ENCODE measurements at places on chromosomes 11 and 22.

GRCh38 chr11:84720706-84721402, 906.3 kb downstream of the DLG2 start:
- DNase-seq: no peak

DNA sequence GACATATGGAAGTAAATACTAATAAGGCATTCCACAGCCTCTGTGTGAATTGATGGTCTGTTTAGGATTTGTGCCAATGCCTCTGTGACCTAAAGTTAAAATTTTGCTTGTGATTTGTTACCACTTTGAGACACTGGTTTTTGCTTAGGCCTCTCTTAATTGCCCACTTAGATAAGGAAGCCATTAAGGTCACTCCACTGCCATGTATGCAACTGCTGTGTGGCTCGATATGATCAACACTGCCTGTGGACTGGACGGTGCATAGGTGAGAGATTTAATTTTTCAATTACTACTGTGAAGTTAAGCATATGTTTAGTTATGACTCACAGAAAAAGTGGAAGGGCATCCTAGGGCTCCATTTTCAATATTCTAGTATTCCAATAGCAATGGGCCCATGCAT, 36.9 kb downstream of the CSRP3 start:
- no peak for DNase-seq

GRCh38 chr11:58787903-58788302, 56.2 kb upstream of the GLYAT start:
- no peak for DNase-seq

- DNase-seq: no peak
Observed at GRCh38 chr11:2662430-2663299, 37.1 kb downstream of the KCNQ1OT1 start.

DNA sequence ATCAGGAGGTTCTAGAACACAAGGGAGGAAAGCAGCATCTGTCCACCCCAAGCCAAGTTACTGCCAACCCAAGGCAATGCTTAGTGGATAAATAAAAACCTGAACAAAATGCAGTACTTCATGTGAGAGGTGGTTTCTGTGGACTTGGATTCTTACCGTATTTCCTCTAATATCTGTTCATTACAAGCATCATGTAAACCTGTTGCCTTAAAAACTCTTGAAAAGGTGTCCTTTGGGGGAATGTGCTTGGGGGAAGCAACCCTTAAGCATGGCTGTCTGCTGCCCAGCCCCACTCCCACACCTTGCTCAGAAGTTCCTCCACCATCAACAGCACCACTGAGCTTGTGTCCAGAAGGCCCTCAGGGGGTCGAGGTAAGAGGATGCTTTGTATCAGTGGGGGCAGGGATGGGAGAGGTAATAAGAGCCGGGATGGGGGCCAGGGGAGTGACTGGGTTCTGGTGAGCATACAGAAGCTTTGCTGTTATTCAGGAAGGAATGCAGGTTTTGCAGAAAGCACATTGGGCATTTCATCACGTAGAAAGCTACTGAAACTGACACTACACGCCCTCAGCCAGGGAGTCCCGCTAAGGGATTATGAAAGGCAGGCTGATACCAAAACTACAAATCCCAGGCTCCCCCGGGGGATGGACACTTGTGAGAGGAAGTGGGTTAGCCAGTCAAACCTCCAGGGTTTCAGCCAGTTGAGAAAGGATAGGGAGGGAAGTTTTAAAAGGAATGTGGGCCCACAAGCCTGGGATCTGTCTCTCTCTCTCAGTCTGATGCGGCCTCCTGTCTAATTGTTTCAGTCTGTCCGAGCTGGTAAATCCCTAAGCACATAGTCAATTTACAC, 52.0 kb downstream of the KCNJ1 start:
- no peak for DNase-seq

DNA sequence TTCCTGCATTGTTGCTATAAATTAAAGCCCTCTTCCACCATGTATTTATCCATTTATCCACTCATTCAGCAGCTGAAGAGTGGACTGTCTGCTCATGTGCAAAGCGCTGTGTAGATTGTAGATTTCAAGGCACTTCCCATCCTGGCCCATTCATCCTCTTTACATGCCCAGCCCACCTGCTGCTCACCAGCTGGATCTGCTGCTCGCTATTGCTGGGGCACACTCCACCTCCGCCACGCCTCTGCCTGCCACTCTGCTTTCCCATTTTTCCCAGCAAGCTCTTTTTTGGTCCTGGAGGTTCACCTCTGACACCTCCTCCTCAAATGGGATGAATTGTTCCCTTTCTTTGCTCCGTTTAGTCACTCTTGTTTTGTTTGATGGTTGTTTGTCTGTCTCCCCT, 48.3 kb downstream of the CEP164 start:
- no peak for DNase-seq

DNA sequence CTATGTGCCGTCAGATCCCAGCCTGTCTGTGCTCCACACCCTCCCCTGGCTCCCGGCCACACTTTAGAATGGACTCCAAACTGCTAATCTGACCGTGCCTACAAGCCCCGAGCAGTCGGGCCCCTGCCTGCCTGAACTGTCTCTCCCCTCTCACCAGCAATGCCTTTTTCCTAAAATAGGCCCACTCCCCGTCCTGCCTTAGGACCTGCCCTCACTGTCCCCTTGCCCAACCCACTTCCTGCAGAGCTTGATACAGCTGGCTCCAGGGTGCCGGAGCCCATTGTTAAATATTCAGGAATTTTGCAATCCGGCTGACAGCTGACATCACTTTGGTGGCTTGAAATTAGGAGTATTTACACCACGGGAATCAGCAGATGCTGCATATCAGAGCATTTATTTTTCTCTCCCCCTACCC, 21.4 kb downstream of the MN1 start:
- no peak for DNase-seq

GRCh38 chr22:46791201-46791731, 28.8 kb downstream of the TBC1D22A start:
- DNase-seq: peak; percentile 83

DNA sequence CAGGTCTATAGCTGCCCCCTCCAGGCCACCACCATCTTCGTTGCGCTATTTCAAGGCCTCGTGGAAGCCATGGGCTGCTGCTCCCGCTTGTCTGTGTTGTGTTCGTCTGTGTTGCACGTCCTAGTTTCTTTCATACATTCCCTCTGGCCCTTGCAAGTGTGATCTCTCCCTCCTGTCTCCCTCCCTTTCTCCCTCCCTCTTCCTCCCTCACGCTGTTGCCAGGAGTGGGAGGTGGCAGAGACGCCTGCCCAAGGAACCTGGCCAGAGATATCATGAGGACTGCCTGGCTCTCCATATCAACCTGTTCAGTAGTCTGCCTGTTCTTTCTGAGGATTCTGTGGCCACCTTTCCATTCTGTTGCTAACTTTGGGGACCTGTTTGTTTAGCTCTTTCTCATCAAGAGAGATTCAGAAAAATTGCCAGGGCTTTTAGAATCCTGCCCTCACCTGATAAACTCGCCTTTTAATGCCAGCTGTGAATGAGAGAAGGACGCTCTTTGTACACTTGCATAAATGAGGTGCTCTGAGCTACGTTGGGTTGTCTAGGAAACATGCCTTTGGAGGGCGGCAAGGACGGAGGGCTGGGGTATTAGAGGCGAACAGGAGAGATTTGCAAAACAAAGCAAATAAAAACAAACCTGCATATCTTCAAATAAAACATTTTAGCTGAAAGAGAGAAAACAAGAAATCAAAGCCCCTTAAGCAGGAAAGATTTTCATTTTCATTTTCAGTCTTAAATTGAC, 185.2 kb downstream of the TBC1D22A start:
- DNase-seq: no peak

GRCh38 chr11:110093407-110094297, 460 bp downstream of the ZC3H12C start:
- DNase-seq: no peak

- DNase-seq: no peak
Observed at GRCh38 chr11:104487046-104487806, 323.3 kb upstream of the PDGFD start.

- no peak for DNase-seq
Observed at GRCh38 chr11:76164861-76165751, 41.2 kb downstream of the WNT11 start.

DNA sequence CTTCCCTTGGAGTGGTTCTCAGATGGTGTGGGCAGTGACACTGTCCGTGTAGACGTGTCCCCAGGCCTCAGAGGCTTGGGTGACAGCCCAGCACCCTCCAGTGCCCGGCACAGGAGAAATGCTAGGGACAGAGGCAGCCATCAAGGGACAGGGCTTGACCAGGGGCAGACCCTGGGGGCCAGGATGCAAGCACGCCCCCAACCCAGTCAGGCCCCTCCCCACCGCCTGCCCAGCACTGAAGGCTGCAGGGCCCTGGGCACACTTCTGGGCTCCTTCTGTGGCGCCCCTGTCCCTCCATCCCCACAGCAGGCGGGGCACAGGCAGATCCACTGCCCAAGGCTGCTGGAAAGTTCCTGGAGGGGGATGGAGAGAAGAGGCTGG, 11.1 kb downstream of the IGF2 start:
- no peak for DNase-seq

GRCh38 chr11:107651672-107652071, 60.2 kb downstream of the SLN start:
- no peak for DNase-seq

Measured in CD4-positive, alpha-beta T cell treated with Interleukin-6 at 100 ng/mL for 8 hours (primary cell).